ENCODE measurements at places on chromosomes 11 and 22. TPM values are rescaled to one million over a fixed set of nuclear protein-coding genes. Genes with fewer than 3 reads are reported as not detected.

Gene OR8J1
- total RNA-seq: not detected

Gene OR56A4
- total RNA-seq: not detected

Gene DRICH1
- total RNA-seq: 0.32 TPM

Gene MLC1
- not detected for total RNA-seq

Gene PAX6
- total RNA-seq: not detected

Gene SLC5A1
- 8.1 TPM for total RNA-seq

Gene ART1
- total RNA-seq: not detected

Gene CNTF
- total RNA-seq: 0.76 TPM

Gene AIFM3
- total RNA-seq: 1.5 TPM

Gene HPX
- 0.64 TPM for total RNA-seq

Gene PYGM
- total RNA-seq: 0.44 TPM

Gene SSH3
- 78.4 TPM for total RNA-seq

Gene MMP13
- total RNA-seq: not detected

Gene MYO7A
- total RNA-seq: 0.96 TPM

Gene LARGE2
- 30.4 TPM for total RNA-seq

Gene DCDC1
- total RNA-seq: not detected

Gene TUBA8
- 0.68 TPM for total RNA-seq

Gene P4HA3
- total RNA-seq: 0.20 TPM

Gene CTSW
- total RNA-seq: not detected

Gene OR4A16
- total RNA-seq: not detected

Gene RBX1
- total RNA-seq: 56.0 TPM

Gene HSPA8
- total RNA-seq: 681 TPM

Gene MAML2
- total RNA-seq: 4.5 TPM

Gene LIF
- 0.24 TPM for total RNA-seq
